ENCODE measurements at places on chromosomes 12 and 14.

- no peak for DNase-seq
Observed at GRCh38 chr14:77327111-77327510, 6.3 kb downstream of the GSTZ1 start.

GRCh38 chr14:101491841-101492240 lies 69.5 kb upstream of the DIO3 start:
- no peak for DNase-seq

DNA sequence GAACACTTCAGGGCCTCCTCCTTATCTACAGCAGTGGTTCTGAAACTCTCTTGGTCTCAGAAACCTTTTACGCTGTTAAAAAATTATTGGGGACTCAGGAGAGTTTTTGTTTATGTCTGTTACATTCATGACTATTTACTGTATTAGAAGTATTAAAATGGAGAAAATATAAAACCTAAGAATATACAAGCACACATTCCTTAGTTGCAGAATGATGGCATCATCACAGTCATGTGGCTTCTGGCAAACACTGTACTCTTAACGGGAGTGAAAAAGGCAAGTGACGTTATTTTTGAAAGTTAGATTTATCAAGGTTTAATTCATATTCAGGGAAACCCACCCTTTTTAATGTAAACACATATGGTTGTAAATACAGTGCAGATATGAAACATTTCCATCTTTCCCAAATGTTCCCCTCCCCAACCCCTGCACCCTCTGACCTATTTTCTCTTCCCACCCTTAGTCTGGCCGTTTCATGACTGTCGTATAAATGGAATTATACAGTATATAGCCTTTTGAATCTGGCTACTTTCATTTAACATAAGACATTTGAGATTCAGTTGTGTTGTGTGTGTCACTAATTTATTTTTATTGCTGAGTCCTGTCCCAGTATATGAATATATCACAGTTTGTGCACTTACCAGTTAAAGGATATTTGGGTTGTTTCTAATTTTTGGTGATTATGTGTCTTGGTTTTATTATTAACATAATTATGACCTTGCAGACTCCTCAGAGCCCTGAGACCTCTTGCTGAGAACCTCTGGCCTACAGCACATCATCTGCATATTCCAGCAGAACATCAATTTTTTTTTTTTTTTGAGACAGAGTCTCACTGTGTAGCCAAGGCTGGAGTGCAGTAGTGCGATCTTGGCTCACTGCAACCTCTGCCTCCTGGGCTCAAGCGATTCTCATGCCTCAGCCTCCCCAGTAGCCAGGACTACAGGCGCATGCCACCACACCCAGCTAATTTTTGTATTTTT lies 457.0 kb downstream of the PCNX1 start:
- DNase-seq = no peak

DNA sequence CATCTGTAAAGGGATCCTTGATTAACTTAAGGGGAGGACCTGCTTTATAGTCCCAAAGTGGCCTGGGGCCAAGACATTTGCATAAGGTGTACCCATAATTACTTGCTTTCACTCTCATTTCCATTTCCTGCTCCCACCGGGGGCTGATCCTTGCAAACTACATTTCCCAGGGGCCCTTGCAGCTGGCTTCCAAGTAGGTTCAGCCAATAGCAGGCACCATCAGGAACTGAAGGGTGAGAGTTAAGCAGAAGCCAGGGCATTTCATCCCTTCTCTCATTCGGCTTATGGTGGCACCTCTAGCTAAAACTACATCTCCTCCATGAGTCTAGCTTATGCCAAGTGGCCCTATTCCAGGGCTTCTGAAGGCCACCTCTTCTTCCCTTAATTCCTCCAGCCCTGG lies 88.8 kb downstream of the CCDC60 start:
- no peak for DNase-seq

- DNase-seq = no peak
Observed at GRCh38 chr14:22159099-22159498, 429.9 kb downstream of the DAD1 start.

- no peak for DNase-seq
Observed at GRCh38 chr12:127761880-127762279, 505.1 kb upstream of the TMEM132C start.

DNA sequence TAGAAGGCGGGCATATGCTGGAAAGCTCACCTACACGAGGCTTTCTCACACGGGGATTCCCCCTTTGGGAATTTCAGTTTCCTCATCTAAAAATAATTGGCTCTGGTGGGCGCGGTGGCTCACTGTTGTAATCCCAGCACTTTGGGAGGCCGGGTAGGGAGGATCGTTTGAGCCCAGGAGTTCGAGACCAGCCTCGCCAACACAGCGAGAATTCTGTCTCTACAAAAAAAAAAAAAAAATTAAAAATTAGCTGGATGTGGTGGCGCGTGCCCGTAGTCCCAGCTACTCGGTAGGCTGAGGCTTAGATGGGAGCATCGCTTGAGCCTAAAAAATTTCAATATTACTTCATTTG lies 400 bp upstream of the NDUFA12 start:
- DNase-seq = no peak

DNA sequence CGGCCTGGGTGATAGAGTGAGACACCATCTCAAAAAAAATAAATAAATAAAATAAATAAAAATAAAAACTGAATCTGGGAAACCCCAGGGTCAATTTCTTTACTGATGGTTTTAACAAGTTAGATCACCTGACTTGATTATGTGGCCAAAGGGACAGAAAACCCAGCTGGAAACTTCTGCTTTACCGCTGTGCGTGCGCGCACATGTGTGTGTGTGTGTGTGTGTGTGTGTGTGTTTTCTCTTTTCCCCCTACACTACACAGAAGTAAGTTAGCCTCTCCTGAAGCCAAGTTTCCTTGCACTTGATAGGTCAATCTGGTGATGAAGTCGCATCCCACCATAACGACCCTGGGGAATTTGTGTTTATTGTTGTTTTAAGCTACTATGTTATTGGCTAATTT lies 105.3 kb upstream of the AMN1 start:
- no peak for DNase-seq

DNA sequence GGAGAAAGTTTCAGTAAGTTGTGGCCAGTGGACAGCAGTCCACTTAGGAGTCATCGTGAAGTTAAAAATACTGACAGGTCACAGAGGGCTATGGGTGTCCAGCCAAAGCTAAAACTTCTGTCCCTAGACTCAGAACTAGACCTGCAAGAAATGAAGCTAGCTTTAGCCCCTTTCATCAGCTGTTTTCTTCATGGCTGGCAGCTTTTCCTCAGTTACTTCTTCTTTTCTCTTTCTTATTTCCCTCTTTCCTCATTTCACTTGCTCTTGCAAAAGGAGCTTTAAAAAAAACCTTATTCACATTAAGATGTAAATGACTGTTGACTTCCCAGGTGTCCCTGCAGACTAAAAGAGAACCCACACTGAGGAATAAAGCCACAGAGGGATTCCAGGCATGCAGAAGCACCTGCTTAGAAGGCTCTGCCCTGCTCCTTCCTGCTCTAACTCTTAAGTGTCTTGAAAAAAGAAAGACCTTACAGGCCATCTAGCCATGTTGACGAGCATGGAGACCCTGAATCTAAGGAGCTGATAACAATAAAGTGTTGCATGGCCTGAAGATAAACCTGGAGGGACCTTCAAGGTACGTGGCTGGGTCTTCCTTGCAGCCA lies 69.7 kb upstream of the CCND2 start:
- no peak for DNase-seq

- DNase-seq = no peak
Observed at GRCh38 chr12:110717037-110717436, 25.7 kb downstream of the PPP1CC start.

DNA sequence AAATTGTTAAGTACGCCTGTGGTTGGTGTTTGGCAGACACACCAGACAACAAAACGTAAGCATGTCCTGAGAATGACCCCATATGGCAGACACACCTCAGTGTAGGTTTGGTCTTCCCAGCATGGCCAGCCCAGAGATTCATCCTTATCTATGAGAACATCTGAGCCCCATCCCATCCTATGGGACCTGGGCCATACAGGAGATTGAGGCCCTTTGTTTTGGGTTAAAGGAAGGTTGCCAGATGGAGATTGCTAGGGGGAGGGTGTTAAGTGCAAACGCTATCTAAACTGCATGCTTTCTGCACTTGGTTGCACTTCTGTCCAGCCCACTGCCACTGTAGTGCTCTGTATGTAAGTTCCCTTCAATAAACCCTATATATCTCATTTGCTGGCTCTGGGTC lies 4.1 kb upstream of the PCNX4 start:
- DNase-seq = no peak

DNA sequence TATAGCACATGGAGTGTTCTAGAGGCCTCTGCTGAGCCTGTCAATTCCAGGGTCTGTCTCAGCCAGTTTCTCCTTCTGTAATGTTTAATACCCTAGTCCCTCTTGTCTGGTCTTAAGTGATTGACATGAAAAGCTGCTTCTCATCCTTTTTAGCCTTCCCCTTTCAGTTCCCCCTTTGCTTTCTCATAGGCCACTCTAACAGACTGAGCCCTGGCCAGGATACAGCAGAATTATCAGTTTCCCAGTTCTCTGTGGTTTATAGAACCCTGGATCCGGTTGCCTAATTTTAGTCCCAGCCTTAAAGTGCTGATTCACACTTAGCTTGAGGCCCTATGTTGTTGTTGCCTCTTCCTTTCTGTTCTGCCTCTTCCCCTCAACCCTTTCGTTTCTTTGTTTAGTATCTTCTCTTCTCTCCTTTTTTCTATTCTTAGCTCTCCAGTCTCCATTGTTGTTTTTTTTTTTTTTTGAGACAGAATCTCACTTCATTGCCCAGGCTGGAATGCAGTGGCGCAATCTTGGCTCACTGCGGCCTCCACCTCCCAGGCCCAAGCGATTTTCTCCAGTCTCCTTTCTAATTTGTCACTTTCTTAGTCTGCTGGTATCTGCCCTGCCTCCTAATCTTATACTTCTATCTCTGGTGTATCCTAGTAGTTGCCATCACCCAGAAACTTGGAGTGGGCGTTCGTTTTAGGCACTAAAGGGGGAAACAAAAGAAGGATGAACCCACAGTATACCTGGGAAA lies 2.9 kb upstream of the BIN2 start:
- no peak for DNase-seq

DNA sequence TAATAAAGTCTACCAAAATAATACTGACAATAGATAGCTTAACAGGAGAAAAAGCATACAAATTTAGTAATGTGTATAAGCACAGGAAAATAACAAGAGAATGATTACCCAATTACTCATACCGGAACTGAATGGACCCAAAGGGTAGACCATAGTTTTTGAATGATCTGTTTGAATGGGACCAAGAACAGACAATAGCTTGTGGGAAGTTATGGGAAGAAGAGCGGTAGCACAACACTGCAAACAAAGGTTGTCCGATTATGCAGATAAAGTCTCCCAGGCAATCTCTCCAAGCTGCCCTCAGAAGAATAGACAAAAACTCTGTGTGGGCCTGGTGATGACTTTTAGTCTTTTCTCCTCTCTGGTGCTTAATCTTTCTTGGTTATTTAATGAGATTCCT lies 96.6 kb upstream of the NEDD1 start:
- DNase-seq = no peak

DNA sequence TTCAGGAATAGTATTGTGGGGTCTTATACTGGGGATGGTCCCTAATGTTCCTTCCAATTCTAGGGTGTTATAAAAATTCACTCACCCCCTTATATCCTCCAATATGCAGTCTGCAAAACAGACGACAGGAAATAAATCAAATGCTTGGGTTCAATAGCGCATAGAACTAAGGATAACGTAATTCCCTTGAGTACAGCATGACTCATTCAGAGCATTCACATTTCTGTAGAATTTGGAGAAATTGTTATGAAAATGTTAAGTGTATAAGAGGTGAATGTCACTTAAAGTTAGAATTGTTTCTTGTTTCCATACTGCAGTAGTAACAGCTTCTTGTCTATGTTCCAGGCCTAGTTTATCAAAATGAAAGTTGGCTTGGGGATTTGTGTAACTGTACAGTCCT lies 271.4 kb downstream of the RPS29 start:
- DNase-seq = no peak

GRCh38 chr12:67885375-67886169 lies 103.7 kb upstream of the IFNG-AS1 start:
- no peak for DNase-seq

DNA sequence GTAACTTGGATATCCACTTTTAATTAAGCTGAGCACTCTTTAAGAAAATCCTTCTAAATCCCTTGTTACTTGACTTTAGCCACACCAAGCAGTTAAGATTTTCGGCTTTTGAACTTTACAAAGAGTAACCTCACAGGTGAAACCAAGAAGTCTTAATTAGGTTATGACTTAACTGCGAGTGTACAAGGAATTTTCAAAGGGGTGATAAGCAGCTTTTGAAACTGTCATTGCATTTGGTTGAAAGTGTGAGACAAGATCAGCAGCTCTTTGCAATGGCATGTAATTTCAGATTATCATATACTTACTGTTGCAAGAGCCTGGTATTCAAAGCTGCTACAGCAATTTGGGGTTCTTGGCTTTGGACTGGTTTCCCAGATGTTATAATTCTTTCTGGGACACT lies 137.5 kb downstream of the TMEM117 start:
- DNase-seq = no peak

DNA sequence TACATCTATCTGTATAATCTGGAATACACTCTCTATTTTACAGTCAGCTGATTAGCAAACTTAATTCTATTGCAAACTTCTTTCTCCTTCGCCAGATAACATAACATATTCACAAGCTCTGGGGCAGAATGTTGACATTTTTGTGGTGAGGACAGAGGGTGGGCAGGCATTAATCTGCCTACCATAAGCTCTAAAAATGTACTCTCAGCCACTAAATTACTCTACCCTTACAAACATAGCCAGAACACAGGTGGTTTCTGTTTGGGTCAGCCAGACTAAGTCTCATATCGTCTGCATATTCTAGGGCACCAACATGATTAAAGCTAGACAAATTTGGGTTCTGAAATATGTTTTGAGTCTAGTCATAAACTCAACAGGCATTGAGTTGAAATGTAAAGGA lies 90.1 kb downstream of the SLC6A15 start:
- DNase-seq = no peak

DNA sequence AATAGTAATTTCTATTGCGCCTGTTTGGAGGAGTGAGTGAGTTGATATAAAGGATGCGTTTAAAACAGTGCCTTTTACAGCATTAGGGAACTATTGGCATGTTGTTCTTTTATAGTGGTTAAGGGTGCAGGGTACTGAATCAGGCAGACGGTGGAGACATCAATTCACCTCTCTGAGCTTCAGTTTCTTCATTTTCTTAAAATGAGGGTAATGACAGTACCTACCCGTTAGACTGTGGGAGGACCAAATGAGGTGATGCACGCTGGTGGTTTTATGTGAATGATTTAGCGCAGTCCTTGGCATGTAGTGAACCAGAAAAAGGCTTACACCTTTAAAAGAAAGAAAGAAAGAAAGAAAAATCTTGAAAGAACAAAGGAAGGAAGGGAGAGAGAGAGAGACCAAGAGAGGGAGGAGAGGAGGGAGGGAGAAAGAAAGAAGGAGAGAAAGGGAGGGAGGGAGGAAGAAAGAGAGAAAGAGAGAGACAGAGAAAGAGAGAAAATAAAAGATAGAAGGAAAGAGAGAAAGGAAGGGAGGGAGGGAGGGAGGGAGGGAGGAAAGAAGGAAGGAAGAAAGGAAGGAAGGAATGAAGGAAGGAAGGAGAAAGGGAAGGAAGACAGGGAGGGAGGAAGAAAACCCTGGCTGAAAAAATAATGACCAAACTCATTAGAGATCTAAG lies 22.2 kb upstream of the CCND2 start:
- no peak for DNase-seq
